ENCODE measurements at places on chromosomes 12 and 14.

DNA sequence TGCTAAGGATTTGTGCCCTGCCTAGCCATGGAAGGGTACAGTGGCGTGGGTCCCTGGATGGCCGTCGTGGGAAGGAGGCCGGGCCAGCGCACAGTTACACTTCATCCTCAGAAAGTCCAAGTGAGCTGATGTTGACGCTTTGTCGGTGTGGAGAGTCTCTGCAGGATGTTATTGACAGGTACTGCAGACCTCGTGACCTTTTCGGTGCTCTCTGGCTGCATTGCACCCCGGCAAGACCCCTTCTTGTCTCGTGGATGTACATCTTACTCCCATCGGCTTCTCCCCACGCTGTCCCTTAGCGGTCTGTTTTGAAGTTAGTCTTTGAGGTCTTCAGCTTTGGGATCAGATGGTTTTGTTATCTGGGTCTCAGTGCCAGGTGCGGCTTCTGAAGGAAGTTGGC, 78.4 kb downstream of the EP400 start:
- DNase-seq: no peak

- DNase-seq: no peak
Observed at GRCh38 chr14:67583711-67584644, 16.1 kb downstream of the PIGH start.

DNA sequence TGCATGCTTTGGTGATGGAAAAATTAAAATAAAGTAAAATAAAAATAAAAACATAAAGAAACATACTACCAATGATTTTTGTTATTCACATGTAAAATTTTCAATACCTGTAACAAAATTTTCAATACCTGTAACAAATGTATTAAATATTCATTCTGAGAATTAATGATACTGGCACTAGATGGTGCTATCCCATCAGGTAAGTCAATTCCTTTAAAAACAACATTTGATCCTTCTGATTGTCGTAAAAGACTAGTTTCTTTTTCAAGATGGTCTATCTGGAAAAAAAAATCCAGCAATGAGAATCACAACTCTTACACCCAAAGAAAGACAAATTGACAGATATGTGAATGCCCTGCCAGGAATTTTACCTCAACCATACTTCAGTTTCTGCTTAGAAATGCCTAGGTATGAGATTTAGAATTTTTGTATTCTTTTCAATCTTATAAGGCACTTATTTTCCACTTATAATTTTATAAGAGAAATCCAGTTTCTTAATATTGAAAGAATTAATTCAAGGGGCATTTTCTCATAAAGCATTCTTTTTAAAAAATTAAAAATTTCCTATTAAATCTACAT, 30.7 kb downstream of the CEP290 start:
- DNase-seq: no peak

DNA sequence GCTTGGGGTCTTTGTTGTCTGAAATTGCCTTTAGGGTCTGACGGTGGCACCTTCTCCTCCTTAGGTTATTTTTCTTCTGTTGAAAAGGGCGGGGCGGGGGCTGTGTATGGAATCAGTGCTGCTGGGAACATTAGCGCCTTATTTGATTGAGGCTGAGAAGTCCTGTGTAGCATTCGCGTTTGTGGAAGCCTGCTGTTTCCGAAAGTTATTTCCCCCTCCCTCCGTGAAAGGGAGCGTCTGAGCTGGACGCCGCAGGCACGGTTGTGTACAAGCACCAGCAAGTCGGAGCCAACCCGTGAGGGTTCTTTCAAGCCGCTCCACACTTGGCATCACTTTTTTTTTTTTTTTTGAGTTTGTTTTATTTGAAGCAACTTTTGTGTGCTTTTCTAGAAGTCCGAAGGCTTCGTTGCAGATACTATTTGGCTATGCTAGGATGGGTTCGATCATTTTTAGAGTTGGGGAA, 1.1 kb downstream of the SYNE2 start:
- peak; percentile 11 for DNase-seq

- no peak for DNase-seq
Observed at GRCh38 chr12:6056406-6057240, 67.8 kb downstream of the VWF start.

- no peak for DNase-seq
Observed at GRCh38 chr12:58196971-58197370, 255.6 kb downstream of the ATP23 start.

- no peak for DNase-seq
Observed at GRCh38 chr12:98002887-98003493, 512.4 kb upstream of the TMPO start.

GRCh38 chr12:130715998-130716968, at the start of gene RIMBP2:
TSS of gene RIMBP2 (minus strand) at chr12:130716299. CDS start at chr12:130479013, 237,286 bp downstream.
- DNase-seq: no peak

DNA sequence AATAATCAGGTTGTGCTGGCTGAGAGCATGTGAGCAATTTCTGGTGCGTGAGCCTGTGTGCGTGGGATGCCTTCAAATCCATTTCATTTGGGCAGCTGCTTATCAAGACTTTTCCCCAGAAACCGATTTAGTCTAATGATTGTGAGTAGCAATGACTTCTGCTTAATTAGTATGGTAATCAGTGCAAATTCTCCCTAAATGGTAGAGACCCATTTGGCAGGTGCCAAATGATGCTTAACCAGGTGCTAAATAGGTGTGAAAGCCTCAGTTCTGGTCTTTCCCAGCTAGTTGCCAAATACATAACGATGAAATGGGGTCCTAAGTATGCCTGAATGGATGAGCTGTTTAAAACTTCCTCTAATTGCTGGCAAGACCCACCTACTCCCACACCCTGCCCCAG, 248.4 kb upstream of the CCDC196 start:
- no peak for DNase-seq

- no peak for DNase-seq
Observed at GRCh38 chr12:3628629-3629028, 124.3 kb downstream of the CRACR2A start.

GRCh38 chr12:84974155-84974815, 61.7 kb upstream of the SLC6A15 start:
- no peak for DNase-seq

DNA sequence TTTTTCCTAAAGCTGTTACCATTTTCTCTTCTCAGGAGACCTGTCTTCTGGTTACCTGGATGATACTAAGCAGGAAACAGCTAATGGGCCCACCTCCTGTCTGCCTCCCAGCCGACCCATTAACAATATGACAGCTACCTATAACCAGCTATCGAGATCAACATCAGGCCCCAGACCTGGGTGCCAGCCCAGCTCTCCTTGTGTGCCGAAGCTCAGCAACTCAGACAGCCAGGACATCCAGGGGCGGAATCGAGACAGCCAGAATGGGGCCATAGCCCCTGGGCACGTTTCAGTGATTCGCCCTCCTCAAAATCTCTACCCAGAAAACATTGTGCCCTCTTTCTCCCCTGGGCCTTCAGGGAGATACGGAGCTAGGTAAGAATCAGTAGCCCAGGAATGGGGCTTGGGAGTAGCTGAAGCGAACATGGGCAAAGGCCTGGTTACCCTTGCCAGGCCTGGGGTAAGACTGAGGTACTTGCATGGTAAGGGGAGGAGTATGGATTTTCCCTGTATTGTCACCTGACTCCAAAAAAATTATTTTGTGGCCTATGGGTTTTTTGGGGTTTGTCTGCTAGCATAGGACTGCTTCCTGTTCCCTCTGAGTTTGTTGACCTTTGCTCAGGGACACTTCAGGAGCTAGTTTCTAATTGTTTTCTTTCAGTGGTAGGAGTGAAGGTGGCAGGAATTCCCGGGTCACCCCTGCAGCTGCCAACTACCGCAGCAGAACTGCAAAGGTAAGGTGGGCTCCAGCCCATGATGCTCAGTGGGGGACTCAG, 26.6 kb downstream of the TRAFD1 start:
- no peak for DNase-seq

- no peak for DNase-seq
Observed at GRCh38 chr14:59507063-59507751, 22.9 kb downstream of the JKAMP start.

- no peak for DNase-seq
Observed at GRCh38 chr14:104081951-104082464, 3.5 kb upstream of the ASPG start.

- no peak for DNase-seq
Observed at GRCh38 chr14:75268633-75269550, 9.7 kb upstream of the FOS start.

- no peak for DNase-seq
Observed at GRCh38 chr12:46942579-46942978, 116.8 kb upstream of the SLC38A4 start.

- no peak for DNase-seq
Observed at GRCh38 chr12:14953752-14954151, 7.6 kb downstream of the ARHGDIB start.

DNA sequence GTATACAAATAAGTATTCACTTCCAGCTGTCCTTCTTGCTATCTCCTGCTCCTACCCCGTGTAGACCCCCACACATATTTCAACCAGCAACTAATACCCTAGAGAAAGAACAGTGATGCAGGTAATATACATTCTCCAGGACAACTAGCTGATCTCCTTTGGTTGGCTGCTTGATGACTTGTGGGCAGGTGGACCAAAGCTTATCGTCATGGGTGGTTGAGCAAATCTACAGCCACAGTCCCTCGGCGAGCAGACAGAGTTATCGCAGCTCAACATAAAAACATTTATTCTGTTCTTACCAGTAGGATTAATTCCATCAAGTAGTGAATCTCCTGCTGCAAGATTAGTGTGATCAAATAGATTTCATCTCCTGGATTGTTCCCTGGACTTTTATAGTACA, 314.3 kb downstream of the TMEM132D start:
- DNase-seq: no peak

GRCh38 chr12:132308853-132309595, 20.4 kb downstream of the GALNT9 start:
- DNase-seq: no peak

DNA sequence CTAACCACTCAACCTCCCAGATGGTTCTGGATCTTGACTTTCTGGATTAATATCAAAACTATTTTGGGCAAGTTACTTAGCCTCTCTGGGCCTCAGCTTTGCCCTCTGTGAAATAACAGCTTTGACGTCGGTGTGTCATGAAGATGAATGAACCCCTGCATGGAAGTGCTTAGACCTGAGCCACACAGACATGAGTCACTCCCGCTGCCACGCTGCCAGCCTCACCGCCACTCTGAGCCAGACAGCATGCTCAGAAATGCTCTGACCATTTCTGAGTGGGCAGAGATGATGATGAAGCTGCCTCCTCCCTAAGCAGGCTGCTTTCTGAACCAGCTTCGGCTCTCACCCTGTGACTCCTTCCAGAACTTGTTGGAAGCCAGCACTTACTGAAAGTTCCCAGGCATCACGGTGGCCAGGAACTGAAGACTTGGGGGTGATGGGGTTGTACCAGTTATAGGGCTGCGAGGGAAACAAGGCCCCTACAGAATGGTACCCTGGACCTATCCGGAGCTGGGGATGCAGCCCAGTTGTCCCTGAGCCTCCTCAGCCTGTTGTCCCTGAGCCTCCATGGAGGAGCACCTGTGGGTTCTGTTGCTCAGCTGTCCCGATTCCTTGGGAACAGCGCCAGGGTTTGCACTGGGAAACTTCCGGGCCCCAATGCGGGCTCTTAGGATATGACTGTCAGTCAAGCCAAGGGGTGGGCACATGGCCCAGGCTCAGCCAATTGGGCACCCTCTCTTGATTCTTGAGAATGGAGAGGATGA, 2.0 kb upstream of the CCDC197 start:
- DNase-seq: no peak

DNA sequence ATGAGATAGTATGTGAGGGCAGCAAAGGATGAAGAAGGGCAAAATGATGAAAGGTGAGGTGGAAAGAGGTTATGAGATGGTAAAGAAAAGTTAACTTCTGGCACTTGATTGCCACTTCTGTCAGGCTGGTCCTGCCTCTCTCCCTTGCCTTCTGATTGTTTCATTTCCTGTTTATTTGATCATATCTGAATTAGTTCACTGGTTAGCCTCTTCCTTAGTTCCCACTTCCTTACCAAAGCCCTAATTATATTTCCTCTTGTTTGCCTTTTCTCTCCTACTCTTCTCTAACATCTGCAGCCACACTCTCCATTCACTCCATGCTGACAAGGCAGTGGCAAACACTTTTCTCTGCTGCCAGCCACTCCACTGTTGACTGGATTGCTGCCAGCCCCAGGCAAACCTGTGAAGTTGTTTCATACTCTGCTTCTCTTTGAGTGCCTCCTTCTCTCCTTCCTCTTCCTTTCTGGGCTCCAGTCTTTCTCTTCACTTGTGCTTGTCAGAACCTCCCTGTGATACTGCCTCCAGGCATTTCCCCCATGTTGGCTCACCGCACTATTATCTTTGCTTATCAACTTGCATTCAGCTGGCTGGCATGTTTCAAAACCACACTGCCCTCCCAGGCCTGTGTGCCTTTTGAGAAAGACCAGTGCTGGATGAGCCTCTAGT, 8.1 kb downstream of the PNP start:
- no peak for DNase-seq

DNA sequence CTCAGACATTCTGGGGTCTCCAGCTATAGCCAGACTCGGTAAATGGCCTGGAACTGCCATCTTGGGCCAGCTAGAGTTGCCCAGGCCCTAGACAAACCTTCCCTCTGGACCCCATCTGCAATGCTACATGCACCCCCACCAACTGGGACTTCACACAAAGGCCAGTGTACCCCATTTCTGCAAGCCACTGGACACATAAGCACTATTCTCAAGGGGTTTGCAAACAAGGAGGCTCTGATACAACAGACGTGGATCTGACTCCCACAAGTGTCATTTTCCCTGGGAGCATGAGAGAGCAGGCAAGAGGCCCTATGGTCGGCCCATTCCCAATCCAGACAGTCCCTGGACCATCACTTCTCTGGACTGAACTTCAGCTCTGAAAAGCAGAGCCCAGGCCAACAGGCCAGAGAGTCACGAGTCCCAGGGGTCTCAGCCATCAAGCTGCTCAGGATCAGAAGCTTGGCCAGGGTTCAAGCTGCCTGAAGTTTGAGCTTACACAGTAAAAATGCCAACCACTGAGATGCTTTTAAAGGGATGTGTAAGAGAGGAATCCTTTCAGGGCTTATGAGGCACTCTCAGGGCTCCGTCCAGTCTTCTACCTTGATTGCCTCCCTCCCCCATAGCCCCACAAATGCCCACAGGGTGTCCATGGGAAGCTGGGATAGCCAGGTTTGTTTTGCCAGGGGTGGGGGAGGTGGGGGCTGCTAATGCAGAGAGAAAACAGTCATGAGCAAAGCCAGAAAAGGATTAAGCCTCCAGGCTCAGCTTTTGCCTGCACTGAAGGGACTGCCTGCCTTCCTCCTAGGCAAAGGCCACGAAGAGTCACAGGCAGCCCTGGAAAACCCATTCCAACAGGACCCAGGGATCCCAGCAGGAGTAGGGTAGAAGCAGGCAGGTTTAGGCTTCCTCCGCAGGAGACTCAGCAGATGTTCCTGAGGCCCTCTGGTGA, 31.7 kb upstream of the PNMA1 start:
- no peak for DNase-seq

DNA sequence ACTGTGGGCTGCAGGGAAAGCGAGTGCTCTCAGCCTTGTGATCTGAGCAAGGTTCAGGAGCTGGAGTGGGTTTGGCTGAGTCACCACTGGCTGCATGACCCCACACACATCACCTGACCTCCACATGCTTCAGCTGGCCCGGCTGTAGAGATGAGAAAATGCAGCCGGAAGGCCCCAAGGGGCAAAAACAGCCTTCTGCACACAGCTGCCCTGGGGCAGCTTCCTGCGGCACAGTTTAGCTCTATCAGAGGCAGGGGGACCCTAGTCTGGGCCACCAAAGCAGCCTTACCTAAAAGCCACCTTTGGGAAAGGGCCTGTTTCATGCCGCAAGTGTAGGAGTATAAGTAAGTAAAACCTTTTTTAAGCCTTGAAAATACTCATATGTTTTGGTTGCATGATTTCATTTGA, 123.3 kb downstream of the SSPN start:
- no peak for DNase-seq

- DNase-seq: no peak
Observed at GRCh38 chr12:5310151-5310550, 121.8 kb upstream of the NTF3 start.

GRCh38 chr14:61380984-61381383, 59.6 kb downstream of the PRKCH start:
- no peak for DNase-seq

- DNase-seq: no peak
Observed at GRCh38 chr14:96564389-96564788, 62.2 kb downstream of the PAPOLA start.
